ENCODE measurements at places on chromosomes 2 and 18.

DNA sequence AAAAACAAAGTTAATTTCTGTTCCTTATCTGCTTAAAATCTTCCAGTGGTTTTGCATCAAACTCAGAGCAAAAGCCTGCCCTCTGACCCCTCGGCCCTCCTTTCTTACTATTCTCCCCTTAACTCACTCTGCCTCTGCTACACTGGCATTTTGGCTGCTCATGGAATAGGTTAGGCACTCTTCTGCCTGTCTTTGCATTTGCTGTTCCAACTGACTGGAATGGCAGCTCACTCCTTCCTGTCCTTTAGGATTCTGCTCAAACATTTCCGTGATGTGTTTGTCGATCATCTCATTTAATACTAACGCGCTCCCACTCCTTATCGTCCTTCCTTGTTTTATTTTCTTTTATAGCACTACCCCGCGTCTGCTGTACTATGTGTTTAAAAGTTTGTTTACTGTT lies 815 bp downstream of the CEBPZ start:
- DNase-seq = peak; percentile 39

- no peak for DNase-seq
Measured at GRCh38 chr2:152676461-152676860, 40.8 kb downstream of the PRPF40A start.

GRCh38 chr2:18883616-18884456 lies 294.5 kb upstream of the NT5C1B start:
- DNase-seq = peak; percentile 36

GRCh38 chr2:120464448-120464931 lies 118.6 kb downstream of the INHBB start:
- DNase-seq = no peak

- peak; percentile 39 for DNase-seq
Measured at GRCh38 chr2:165563468-165564225, 94.1 kb downstream of the CSRNP3 start.

GRCh38 chr2:113257516-113258264 lies 21.0 kb downstream of the PAX8 start:
- no peak for DNase-seq

DNA sequence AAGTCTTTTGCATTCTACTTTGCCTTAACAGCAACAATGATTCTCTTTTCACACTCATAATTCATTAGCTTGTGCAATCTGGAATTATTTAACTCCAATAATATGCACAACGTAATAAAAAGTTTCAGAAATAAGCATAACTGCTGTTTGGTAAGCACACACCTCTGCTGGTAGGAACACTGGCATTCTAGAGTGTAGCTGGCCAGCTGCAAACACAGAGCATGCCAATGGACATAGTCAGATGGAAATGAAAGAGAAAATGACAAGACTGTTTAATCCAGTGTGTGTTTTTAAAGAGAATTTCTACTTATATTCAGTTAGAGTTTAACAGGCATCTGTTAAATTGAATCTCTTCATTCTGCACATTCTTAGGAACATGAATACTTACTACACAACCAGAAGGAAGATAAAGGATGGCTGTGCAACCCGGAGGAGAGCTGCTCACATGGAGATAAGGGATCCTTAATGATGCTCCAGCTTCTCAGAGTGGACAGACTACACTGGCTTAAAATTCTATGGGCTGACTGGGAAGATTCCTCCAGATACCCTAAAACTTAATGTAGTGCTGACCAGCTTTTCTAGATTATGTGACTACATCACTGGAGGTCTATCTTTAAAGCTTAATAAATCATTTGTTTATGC lies 94.6 kb upstream of the CHAC2 start:
- peak; percentile 17 for DNase-seq

GRCh38 chr18:63492851-63493250 lies 16.1 kb downstream of the SERPINB5 start:
- no peak for DNase-seq

DNA sequence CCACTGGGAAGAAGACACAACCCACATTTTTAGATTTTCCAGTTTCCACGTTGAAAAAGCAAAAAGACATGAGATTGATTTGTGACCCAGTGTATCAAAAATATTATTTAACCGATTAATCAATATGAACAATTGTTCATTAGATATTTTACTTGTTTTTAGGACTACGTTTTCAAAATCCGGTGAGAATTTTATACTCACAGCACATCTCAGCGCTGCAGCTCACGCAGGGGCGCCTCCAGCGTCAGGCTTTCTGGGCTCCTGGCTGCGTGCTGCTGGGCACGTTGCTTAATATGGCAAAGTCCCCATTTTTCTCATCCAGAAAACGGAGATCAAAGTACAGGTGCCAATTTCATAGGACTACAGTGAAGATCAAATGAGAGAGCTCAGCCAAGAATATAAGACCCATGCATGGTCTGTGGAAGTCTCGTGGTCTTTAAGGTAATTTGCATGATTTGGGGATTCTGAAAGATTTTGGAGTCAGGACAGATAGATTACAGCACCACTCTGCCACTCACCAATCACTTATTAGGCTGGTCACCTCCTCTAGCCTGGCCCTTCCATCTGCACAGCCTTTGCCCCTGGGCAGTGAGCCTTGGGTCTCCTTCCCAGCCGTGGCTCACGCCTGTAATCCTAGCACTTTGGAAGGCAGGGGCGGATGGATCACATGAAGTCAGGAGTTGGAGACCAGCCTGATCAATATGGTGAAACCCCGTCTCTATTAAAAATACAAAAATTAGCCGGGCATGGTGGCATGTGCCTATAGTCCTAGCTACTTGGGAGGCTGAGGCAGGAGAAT lies 36.2 kb downstream of the PTPN18 start:
- no peak for DNase-seq

GRCh38 chr2:120617055-120617454 lies 118.6 kb upstream of the GLI2 start:
- no peak for DNase-seq
